ENCODE measurements at places on chromosomes 4 and X.

DNA sequence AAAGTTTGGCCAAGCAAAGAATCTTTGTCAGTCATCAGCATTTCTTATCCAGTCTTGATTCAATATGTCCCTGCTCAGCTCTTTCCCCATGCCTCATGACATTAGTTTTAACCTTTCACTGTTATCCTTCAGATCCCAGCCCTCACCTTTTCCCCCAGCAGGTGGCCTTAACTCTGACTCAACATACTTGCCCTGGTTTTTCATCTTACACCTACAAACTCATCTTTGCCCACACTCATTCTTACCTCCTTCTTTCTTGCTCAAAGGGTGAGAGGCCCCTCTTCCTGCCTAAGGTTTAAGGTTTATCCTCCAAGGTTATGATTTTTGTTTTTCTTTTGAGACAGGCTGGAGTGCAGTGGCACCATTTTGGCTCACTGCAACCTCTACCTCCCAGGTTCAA is 10.6 kb upstream of the ANXA5 start:
- no peak for DNase-seq

- no peak for DNase-seq
Measured at GRCh38 chr4:168757500-168757899, 252.6 kb downstream of the CBR4 start.

DNA sequence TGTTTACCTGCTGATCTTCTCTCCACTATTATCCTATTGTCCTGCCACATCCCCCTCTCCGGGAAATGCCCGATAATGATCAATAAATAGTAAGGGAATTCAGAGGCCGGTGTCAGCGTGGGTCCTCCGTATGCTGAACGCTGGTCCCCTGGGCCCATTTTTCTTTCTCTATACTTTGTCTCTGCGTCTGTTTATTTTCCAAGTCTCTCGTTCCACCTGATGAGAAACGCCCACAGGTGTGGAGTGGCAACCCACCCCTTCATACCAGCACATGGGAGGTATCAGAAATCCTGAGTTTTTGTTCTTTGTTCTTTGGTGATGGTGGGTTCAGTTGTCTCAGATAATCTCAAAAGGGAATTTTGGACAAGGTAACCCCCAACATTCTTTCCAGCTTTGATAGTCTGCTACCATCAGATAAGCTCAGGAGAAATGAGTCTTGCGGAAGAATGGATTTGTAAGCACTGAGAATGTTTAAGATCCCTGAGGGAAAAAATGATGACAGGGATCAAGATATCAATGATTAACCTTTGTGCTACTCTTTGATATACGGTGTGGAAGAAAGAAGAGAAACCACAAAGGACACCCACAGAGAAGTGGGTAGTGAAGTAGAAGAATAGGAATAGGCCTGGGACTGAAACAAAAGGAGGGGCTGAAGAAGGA is 117.9 kb downstream of the CEP44 start:
- DNase-seq: no peak

DNA sequence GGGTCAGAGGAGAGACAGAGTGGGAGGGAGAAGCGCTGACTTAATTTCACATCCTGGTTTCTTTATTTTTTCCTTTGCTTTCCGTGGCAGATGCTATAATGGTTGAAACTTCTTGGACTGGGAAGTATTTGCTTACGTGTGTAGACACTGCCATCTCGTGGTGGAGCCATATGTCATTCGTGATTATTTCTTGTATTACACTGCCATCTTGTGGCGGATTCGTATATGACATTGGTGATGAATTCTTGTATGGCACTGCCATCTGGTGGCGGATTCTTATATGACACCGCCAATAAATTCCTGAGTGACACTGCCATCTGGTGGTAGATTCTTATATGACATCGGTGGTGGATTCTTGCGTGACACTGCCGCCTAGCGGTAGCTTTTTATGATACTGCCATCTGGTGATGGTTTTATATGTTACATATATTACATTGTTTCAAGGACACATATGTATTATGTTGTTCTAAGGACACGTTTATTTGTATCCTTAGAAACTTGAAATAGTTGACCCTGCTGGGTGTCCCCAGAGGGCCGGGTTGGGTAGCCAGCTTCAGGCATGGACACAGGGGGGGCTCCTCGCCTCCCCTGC is 37.3 kb upstream of the CLCN4 start:
- peak; percentile 33 for DNase-seq

All from AG20443 (cell line).